ENCODE measurements at places on chromosomes 16 and 17.

DNA sequence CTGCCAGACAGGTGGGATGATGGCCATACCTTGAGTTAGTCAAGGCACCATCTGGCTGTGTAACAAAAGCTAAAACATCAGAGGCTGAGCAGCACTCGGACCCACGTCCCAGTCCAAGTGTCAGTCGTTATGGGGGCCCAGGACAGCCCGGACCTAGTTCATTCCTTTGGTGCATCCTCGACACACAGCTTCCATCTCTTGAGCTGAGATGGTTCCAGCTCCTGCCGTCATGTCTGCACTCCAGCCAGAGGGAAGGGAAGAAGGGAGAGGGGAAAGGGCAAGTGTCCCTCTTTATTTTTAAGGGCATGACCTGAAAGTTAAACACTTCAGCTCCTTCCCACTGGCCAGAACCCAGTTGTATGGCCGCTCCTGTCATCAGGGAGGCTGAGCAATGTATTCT lies 218.0 kb downstream of the SEC14L1 start:
- no peak for DNase-seq

DNA sequence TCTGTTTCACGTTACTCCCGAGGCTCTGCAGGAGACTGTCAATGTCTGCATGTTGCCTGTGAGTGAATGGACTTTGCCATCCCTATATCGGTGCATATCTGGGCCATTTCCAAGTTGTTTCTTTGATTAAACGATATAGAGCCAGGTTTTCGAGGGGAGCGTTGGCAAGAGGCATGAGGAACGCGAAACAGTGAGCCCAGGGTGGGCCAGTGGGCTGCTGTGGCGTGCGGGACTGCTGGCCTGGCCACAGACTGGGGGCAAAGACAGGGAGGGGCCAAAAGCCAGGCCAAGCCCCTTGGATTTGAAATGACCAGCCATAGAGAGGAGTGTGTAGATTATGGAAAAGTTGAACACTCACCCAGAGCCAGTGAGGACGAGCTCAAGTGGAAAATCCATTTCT lies 3.5 kb downstream of the CRHR1 start:
- no peak for DNase-seq

- no peak for DNase-seq
Measured at GRCh38 chr16:47565454-47565853, 104.3 kb downstream of the PHKB start.

DNA sequence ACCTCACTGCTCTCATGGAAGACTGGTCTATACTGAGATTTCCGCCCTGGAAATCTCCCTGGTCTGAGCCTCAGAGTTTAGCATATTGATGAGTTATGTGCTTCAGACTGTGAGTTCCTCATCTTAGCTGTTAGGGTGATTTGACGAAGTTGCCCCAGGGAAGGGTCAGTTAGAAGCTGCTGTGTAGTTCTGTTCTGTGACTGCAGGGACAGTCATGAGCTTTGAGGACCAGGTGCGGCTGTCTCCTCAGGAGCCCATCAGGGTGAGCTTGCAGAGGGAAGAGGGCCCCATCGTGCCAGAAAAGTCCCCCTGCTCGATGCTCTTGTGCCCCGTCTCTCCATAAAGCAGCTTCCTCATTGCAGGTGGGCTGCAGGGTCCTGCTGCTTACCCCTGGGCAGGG lies 28.3 kb upstream of the IL17C start:
- no peak for DNase-seq

GRCh38 chr17:80225230-80225629 lies 5.0 kb downstream of the SLC26A11 start:
- no peak for DNase-seq

DNA sequence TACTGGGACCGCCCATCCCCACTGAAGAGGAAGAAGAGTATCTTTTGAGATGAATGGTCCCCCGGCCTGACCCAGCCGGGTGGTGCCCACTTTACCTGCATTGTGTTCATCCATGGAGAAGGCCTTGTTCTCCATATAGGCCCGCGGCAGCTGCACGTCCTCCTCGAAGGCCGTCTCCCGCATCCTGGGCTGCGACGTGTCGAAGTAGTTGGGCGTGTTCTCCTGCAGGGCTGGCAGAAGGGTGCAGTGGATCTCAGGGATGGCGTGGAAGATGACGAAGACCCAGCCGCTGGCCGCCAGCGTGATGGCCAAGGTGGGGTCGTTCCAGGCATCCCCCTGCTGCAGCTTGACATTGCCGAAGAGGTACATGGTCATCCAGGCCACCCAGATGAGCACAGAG lies 12.9 kb downstream of the GPRC5B start:
- DNase-seq = no peak

- no peak for DNase-seq
Measured at GRCh38 chr16:83113811-83114210, 487.0 kb downstream of the CDH13 start.

- DNase-seq = no peak
Measured at GRCh38 chr17:82900741-82901140, 60.9 kb upstream of the ZNF750 start.

DNA sequence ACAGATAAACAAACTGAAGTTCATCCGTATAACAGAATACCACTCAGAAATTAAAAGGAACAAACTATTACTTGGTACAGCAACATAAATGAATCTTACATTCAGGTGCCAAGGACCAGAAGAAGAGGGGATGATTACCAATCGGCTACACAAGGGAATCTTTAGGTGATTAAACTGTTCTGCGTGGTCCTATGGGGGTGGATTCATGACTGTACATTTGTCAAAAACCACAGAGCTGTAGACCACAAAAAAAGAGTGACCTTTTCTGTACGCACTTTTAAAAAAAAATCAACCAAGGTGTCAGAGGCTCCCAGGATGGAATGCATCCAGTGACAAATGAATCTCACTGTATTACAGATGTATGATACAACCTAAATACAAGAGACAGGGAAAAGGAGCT lies 110.8 kb downstream of the CDYL2 start:
- DNase-seq = no peak

- DNase-seq = no peak
Measured at GRCh38 chr16:64184156-64184555, 937.7 kb downstream of the CDH11 start.

DNA sequence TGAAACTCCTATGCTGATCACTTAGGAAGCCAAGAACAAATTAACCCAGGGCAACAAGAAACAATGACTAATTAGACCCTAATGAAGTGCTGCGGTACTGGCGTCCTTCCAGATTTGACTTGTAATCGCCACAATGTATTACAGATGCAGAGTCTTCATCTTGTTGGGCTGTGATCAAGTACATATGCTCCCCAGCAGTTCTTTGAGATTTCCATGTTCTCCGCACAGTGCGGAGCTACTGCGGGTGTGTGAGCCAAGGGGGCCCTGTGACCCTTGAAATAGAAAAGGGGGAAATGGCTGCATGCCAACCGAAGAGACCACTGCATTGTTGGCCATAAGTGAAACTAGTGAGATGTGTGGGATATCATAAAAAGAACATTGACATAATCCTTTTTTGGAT lies 469.9 kb downstream of the MAF start:
- DNase-seq = no peak

DNA sequence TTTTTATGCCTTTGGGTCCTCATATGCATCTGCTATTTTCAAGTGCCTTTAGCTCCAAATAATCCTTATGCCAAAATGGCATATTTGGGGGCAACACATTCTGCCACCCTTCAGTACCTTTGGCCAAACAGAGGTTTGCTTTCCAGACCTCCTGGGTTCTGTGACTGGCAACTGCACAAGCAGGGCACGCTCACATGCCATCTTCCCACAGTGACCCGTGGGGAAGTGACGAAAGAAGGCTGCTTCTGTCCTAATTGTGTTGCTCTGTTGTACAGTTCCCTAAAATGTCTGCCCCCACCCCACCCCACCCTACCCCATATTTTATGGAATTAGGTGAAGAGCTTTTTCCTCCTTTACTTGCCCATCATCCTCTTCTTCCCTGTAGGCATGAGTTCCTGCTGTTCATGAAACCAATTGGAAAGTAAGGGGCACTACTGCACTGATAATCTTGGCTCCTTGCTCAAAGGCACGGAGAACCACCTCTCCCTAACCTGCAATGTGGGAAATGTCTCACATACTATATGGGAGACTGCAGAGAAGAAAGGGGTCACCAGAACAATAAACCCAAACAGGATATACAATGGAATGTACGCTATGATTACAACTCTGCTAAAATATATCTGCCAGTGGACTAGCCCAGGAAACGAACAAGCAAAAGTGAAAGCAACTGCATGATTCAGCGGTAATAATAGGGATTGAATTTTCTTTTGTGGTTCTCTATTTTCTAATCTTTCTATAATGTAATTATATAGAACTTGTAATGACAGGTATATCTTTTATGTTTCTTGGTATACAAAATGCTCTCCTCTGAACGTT lies 3.3 kb upstream of the SLFN12L start:
- DNase-seq = no peak

- DNase-seq = no peak
Measured at GRCh38 chr16:24535827-24536226, 3.5 kb upstream of the RBBP6 start.

GRCh38 chr17:55783684-55784245 lies 32.9 kb downstream of the PCTP start:
- DNase-seq = no peak

- no peak for DNase-seq
Measured at GRCh38 chr17:1800712-1801111, 29.0 kb downstream of the SMYD4 start.

DNA sequence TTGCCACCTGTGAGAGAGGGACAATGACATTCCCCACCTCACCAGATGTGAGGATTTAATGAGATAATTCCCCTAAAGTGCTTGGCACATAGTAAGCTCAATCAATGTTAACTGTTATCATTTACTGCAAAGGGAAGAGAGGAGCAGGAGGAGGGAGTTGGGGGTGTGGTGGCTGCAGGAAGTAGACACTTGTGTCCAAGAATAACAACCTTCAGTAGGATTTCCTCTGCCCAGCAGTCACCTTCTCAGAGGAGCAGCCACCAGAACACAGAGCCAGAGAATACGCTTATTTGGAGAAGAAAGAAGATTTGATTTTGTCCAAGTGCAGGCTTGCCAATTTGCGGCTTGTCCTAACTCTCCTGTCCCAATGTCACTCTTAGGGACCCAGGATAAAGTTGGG lies 10.2 kb downstream of the CBX4 start:
- DNase-seq = no peak

GRCh38 chr16:85604145-85604705 lies 8.9 kb upstream of the GSE1 start:
- no peak for DNase-seq

- DNase-seq = no peak
Measured at GRCh38 chr17:82544431-82545070, 25.0 kb downstream of the FOXK2 start.

GRCh38 chr16:88730632-88731607 lies 24.6 kb downstream of the CTU2 start:
- DNase-seq = no peak

DNA sequence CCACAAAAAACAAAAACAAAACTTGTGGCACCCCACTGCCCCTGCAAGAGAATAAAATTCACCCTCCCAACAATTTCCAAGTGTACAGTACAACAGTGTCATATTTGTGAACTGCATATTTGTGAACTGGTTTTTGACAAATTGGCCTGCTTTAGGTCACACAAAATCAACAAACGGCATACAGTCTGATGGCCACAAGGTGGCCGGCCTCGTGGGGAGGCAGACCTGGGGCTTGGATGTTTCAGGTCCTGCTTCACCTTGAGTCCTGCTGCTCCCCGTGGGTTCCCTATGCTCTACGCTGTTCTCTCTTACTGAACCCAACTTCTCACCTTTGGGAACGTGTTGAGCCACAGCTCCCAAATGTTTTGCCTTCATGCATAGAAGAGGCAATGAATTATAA lies 102.2 kb downstream of the CDK5R1 start:
- DNase-seq = no peak

GRCh38 chr17:9087921-9088320 lies 66.6 kb downstream of the NTN1 start:
- DNase-seq = no peak

- DNase-seq = no peak
Measured at GRCh38 chr17:40022961-40023541, 7.8 kb downstream of the CSF3 start.

- DNase-seq = no peak
Measured at GRCh38 chr16:85983606-85984230, 84.8 kb downstream of the IRF8 start.

DNA sequence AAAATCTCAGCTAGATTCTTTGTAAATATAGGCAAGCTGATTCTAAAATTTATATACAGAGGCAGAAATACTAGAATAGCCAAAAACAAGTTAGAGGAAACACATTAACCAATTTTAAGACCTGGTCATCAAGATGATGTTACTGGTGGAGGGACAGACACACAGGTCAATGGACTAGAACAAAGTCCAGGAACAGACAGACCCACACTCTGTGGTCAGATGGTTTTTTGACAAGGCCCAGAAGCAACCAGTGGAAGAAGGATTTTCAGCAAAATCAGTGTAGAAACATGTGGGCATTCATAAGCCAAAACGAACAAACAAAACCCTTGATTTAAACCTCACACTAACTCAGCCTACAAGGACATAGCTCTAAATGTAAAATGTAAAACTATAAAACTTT lies 99.7 kb upstream of the METRNL start:
- DNase-seq = no peak

- DNase-seq = no peak
Measured at GRCh38 chr16:50040018-50040417, 15.0 kb downstream of the CNEP1R1 start.

DNA sequence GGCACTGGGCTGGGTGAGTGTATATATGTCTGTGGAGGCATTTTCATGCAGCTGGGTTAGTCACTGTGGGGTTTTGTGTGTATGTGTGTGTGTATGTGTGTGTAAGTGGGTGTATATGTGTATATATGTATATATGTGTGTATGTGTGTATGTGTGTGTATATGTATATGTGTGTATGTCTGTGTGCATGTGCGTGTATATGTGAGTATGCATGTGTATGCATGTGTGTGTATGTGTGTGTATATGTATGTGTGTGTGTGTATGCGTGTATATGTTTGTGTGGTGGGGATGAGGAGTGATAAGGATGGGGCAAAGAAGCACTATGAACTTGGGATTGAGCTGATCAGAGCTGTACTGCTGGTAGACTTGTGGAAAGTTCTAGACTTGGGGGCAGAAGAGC lies 29.0 kb upstream of the PLLP start:
- DNase-seq = no peak

DNA sequence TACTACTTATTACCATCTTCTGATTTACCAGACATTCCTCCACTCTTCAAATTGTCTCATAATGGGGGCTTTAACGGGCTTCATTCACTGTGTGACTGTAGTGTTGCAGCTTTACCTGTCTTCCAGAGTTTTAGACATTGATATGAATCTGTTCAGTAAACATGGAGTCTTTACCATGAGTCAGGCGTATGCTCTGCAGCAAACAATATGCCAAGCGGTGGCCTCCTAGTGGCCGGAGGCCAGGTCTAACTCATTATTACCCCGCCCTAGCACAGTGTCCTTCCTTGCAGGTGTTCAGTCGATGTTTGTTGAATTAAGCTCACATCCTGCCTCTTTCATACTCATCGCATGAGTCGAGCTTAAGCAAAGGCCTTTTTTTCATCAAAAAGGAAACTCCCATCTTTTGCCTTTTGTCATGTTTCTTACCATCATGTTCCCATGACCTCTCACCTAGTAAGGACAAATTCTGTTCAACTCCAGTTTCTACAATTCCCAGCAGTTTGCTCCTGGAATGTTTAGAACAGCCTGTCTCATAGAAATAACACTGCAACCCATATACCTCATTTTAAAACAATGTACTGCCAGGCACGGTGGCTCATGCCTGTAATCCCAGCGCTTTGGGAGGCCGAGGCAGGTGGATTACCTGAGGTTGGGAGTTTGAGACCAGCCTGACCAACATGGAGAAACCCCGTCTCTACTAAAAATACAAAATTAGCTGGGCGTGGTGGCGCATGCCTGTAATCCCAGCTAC lies 39.4 kb downstream of the TUBD1 start:
- DNase-seq = no peak

- DNase-seq = no peak
Measured at GRCh38 chr17:34730816-34731215, 151.4 kb downstream of the TMEM132E start.

- peak; percentile 41 for DNase-seq
Measured at GRCh38 chr16:10616756-10617640, 36.6 kb upstream of the EMP2 start.

All from DMS 273 treated with DMSO at 0.1 percent for 48 hours (cell line).